Sciatic nerve (tissue), 2 donors: ENCODE measurements at places on chromosomes 7 and 10. TPM values are rescaled to one million over a fixed set of nuclear protein-coding genes. Genes with fewer than 3 reads are reported as not detected.

Gene FKBP6
- total RNA-seq, result not detected

Gene CPN1
- not detected for total RNA-seq

Gene DYNC1I1
- 4.3 TPM for total RNA-seq

Gene TSPAN13
- total RNA-seq, result 30.7 TPM

Gene CCDC146
- total RNA-seq, result 26.4 TPM

Gene SFTPA1
- total RNA-seq, result 6.3 TPM
